ENCODE measurements at places on chromosomes 13 and 19. TPM values are rescaled to one million over a fixed set of nuclear protein-coding genes. Genes with fewer than 3 reads are reported as not detected.

- no peak for DNase-seq
These were observed 9.9 kb downstream of the LMTK3 start for GRCh38 chr19:48501494-48502349.

The COX7A1 gene
- 71.6 TPM for total RNA-seq

DNA sequence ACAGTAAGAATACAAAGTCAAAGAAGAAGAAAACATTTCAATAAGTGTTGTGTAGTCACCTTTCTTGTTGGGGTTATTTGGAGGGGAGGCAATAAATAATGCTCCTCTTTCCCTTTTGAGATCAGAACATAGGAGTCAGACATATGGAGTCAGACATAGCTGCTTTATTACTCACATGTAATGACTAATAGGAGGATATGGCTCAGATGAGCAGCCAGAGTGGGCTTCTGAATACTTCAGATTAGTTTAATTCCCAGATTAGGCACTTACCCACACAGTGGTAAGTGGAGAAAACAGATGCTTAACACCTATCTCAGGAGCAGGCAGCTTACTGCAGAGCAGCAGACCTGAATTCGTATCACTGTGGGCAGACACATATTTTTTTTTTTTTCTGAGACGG lies 31.7 kb upstream of the C1QTNF9B start:
- DNase-seq: no peak

DNA sequence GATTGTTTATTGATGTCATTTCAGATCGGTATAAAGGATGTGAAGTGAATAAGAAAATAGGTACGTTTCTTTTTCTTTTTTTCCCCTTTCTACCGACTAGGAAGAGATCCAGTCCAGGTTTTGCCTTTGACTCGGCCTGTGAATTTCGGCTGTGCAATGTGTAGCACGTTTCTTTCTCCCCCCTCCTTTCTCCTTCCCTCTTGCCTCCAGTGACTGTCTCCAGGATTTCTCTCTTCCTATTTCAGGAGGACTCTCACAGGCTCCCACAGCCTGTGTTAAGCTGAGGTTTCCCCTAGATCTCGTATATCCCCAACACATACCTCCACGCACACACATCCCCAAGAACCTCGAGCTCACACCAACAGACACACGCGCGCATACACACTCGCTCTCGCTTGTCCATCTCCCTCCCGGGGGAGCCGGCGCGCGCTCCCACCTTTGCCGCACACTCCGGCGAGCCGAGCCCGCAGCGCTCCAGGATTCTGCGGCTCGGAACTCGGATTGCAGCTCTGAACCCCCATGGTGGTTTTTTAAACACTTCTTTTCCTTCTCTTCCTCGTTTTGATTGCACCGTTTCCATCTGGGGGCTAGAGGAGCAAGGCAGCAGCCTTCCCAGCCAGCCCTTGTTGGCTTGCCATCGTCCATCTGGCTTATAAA lies at the start of gene GPC6:
Gene GPC6 (plus strand): TSS at position 185 of the 657 bp plus-strand sequence.
- DNase-seq: no peak

GRCh38 chr19:1513499-1514294 lies 878 bp upstream of the ADAMTSL5 start:
- DNase-seq: no peak

The SELENOV gene
- not detected for total RNA-seq

DNA sequence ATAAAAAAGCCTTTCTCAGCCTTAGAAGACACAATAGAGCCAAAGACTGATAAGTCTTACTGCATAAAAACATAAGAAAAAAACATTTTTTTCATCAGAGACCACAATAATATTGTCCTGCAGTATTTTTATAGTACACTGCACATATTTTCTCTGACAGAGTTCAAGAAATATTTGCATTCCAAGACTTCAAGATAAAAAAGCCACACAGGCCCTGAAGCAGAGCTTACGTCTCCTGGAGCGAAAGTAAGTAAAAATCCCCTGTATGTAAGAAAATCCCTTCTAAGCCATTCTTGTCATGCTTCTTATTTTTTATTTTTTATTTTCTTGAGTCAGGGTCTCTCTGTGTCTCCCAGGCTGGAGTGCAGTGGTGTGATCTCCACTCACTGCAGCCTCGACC lies 755.9 kb downstream of the LIG4 start:
- DNase-seq: no peak

DNA sequence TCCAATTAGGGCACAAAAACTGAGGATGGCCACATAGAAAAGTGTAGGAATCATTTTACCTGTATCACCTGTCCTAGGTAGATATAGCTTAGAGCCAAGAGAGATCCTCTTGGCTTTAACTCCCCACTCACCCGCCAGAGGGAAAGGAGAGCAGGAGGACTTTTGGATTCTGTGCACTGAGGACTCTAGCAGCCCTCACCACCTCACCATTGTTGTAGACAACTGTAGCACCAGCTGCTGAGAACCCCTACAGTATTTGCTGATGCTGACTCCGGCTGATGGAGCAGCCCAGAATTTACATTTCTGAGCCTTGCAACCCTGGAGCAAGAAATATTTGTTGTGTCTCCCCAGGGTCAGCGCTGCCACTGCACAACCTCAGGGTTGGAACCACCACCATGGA lies 2044.4 kb downstream of the OLFM4 start:
- no peak for DNase-seq

All from sciatic nerve (tissue), 2 donors.